HepG2 (cell line): ENCODE measurements at places on chromosomes 13 and 19.

DNA sequence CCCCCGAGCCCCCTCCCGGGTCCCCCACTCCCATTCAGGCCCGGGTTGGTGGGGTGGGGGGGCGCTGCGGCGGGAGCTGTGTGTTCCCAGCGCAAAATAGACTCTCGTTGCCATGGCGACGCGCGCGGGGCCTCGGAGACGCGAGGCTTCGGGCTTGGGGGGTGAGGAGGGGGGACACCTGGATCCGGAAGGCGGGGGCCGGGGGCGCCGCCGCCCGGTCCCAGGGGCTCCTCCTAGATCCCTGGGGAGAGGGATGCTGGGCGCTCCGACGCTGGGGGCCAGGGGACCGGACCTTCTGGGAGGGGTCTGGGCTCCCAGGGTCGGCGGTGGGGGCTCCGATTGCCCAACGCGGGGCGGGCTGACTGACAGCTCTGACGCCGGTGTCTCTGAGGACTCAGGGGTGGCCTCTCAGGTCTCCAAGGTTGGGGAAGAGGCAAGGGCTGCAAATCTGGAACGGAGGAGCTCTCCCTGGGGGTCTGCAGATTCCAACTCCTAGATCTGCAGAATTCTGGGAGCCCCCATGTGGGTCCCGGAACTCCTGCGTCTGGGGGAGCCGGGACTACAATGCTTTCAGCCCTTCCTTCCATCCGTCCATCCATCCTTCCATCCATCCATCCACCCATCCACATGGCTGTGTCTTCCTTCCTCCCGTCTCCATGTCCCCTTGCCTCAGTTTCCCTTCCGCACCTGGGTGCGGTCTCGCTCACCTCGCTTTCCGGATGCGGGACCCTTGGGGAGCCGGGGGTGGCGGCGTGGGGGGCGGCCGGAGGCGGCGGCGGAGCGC, 9.1 kb upstream of the SHISA7 start:
- H3K36me3 ChIP-seq: peaks cover 11% of the 10 kb centered on the region; the same call in 2 of the 3 replicates
- peaks cover 18% of the 10 kb centered on the region; the same call in 2 of the 3 replicates for H3K27me3 ChIP-seq
- H3K4me3 ChIP-seq: no peak overlapping the region
- DNase-seq: no peak

- no peak overlapping the region for H3K27ac ChIP-seq
- DNase-seq: no peak
These were observed 79.4 kb downstream of the ZIC5 start for GRCh38 chr13:99892196-99892613.

DNA sequence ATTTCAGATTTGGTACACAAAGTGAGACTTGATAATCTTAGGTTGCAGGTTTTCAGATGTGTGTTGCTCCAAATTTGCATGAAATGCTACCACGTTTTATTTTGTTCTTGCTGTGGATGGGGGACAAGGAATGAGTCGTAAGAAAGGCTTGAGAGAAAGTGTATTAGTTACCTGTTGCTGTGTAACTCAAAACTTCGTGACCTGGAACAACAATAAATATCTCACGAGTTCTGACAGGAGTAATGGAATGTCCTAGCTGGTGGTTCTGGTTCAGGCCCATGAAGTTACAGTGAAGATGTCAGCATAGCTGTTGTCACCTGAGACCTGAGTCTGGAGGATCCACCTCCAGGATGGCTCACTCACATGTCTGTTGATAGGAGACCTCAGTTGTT, 1.2 kb downstream of the ZNF8 start:
- no peak for DNase-seq
- peak overlapping the region; percentile 96 for H3K4me3 ChIP-seq
- H3K4me1 ChIP-seq: peaks cover 37% of the 10 kb centered on the region
- H3K36me3 ChIP-seq: peaks cover 6% of the 10 kb centered on the region; the same call in 2 of the 3 replicates
- no peak overlapping the region for H3K27ac ChIP-seq
- no peaks in the 10 kb centered on the region; the same call in 2 of the 3 replicates for H3K27me3 ChIP-seq

GRCh38 chr13:74476365-74476764, 342.2 kb upstream of the KLF12 start:
- H3K27me3 ChIP-seq: no peaks in the 10 kb centered on the region
- no peaks in the 10 kb centered on the region for H3K36me3 ChIP-seq
- DNase-seq: no peak
- H3K4me1 ChIP-seq: no peaks in the 10 kb centered on the region

DNA sequence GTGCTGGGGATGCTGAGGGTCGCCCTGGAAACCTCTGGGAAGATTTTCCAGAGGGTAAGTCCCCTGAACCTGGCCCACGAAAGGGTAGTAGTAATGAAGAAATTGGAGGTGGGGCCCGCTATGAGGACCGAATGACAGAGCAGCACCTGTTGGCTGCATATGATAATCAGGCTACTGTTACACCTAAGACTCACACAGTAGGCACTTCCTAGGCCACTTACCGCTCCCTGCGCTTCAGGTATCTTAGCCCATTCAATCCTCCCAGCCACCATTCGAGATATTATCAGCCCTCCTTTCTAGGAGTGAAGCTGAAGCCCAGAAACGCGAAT, 4.3 kb upstream of the LRFN3 start:
- H3K4me1 ChIP-seq: peaks cover 23% of the 10 kb centered on the region
- no peak for DNase-seq
- no peaks in the 10 kb centered on the region; the same call in 1 of the 2 replicates for H3K27me3 ChIP-seq
- H3K27ac ChIP-seq: no peak overlapping the region

DNA sequence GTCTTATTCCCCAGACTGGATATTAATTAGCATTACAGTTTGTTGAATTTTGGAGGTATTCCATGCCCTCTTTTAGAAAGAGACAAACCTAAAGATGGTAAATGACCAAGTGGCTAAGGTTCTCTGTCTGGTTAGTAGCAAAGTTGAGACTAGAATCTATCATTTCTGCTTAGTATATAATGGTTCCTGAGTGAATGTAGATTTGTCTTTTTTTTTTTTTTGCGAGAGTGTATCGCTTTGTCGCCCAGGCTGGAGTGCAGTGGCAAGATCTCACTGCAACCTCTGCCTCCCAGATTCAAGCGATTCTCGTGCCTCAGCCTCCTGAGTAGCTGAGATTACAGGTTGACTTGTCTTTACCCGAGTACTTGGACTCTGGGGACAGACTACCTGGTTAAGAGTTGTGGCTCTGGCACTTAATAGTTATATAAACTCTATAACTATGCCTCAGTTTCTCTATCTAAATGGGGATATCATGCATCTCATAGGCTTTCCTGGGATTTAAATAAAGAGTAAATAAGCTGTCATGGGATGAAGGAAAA, 2.7 kb downstream of the NAA16 start:
- peak overlapping the region; percentile 94; the same call in 1 of the 2 replicates for H3K4me3 ChIP-seq
- peaks cover 52% of the 10 kb centered on the region for H3K4me1 ChIP-seq
- DNase-seq: no peak
- H3K27me3 ChIP-seq: no peaks in the 10 kb centered on the region

DNA sequence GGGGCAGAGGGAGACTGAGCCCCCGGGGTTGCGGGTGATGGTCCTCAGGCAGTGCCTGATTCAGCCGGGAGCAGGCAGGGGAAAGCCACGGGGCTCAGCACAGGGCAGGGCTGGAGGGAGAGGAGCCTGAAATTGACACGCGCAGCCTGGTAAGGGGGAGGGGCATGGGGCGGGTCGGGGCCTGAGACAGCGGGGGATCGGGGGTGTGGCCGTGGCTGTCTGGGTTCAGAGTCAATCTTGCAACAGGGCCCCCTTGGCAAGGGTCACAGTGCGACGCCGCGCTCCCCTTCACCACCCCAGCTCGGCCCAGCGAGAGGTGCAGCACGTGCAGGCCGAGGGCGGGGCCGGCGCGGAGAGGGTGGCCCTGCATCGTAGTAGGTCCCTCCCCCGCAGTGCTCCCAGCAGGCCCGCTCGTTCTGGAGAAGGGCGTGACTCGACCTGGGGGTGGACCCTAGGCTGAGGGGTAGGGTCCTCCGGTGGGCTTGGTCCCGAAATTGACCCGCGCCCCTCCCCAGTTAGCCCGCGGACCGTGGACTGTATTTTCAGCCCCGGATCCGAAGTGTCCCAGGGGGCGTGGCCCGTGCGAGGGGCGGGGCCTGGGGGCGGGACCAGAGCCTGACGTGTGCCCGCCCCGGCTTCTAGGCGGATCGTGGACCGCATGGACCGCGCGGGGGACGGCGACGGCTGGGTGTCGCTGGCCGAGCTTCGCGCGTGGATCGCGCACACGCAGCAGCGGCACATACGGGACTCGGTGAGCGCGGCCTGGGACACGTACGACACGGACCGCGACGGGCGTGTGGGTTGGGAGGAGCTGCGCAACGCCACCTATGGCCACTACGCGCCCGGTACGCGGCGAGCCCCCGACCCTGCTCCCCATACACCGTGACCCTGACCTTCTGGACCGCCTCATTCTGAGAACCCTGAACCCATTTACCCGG, 6.0 kb downstream of the RCN3 start:
- H3K36me3 ChIP-seq: peaks cover 37% of the 10 kb centered on the region
- H3K4me1 ChIP-seq: no peaks in the 10 kb centered on the region
- H3K27ac ChIP-seq: no peak overlapping the region
- DNase-seq: no peak
- no peaks in the 10 kb centered on the region for H3K27me3 ChIP-seq
- no peak overlapping the region for H3K4me3 ChIP-seq

DNA sequence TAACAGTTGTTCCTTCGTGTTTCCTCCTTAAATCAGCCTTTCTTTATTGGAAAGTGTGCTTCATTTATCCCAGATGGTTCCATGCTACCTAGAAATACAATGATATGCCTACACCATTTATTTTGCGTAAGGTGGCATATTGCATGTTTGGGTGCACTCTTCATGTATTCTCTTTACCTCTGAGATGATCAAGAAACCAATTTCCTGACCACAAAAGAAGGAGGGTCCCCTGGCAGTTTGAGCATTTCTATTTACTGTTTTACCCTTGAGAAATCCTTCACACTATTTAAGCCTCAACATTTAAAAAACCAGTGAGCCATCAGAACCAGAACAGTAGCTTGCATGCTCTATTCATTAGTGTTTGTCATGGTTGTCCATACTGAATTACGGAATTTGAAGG, 354.0 kb downstream of the MTUS2 start:
- no peak overlapping the region for H3K27ac ChIP-seq
- no peak overlapping the region for H3K4me3 ChIP-seq
- H3K36me3 ChIP-seq: no peaks in the 10 kb centered on the region
- DNase-seq: no peak
- H3K27me3 ChIP-seq: no peaks in the 10 kb centered on the region

GRCh38 chr19:7677669-7678311, 900 bp downstream of the MCEMP1 start:
- no peak overlapping the region for H3K27ac ChIP-seq
- H3K36me3 ChIP-seq: 0 out of 3 replicates have a peak, but pooled peaks cover 2% of the 10 kb centered on the region
- H3K4me1 ChIP-seq: peaks cover 36% of the 10 kb centered on the region
- DNase-seq: peak; percentile 18
- peaks cover 3% of the 10 kb centered on the region; the same call in 1 of the 2 replicates for H3K27me3 ChIP-seq

- H3K4me3 ChIP-seq: no peak overlapping the region
- H3K4me1 ChIP-seq: peaks cover 54% of the 10 kb centered on the region
- peak; percentile 27 for DNase-seq
- H3K27ac ChIP-seq: peak overlapping the region; percentile 66
- peaks cover 1% of the 10 kb centered on the region; the same call in 1 of the 2 replicates for H3K36me3 ChIP-seq
- H3K27me3 ChIP-seq: no peaks in the 10 kb centered on the region
These were observed 31.9 kb downstream of the PAK4 start for GRCh38 chr19:39157275-39157996.

DNA sequence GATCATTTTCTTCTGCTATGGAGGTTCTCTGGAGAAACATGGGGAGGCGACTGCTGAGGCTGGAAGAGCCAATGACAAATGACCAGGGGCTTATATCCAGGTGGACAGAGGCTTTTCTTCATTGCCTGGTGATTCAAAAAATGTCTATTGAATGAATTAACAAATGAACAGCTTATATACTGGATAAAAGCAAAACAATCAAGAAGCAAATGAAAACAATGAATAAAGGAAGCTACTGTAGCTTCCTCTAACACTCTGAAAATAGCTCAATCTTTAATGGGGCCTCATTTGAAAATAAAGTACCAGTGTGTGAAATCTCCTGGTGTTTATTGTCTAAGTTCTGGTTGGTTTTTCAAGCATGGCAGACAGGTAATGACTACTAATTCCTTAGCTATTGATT, 167.5 kb upstream of the TMTC4 start:
- H3K27ac ChIP-seq: no peak overlapping the region
- no peak overlapping the region for H3K4me3 ChIP-seq
- no peak for DNase-seq
- no peaks in the 10 kb centered on the region for H3K4me1 ChIP-seq

DNA sequence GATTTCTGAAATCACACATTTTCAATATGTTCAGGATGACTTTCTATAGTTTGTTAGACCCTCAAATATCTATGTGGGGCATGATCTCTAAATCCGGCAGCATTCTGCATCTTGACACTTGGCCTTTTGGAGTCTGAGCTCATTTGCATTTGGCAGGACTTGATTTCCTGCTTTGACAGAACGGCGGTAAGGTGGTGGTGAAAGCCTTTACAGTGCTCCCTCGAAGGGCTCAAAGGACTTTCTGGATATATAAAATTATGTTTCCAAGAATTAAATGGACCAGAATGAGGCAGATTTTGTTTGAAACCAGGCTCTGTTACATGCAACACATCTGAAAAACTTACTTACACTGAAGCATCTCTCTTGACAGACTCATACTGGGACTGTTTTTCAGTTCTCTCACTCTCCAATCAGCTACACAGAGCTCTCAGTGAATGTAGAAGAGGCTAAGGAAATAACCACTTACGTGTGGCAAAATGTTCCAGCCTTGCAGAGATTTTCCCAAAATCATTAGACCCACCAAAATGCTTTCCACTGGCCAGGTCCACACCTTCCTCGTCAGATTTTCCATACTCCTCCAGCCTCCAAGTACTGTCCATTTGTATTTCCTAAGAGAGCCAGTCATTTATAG, 207.2 kb downstream of the SPRY2 start:
- no peaks in the 10 kb centered on the region for H3K27me3 ChIP-seq
- no peak overlapping the region for H3K4me3 ChIP-seq
- H3K4me1 ChIP-seq: no peaks in the 10 kb centered on the region
- no peak overlapping the region for H3K27ac ChIP-seq
- no peaks in the 10 kb centered on the region for H3K36me3 ChIP-seq
- DNase-seq: no peak

- no peak overlapping the region for H3K27ac ChIP-seq
- peaks cover 19% of the 10 kb centered on the region for H3K4me1 ChIP-seq
- no peaks in the 10 kb centered on the region for H3K27me3 ChIP-seq
- DNase-seq: no peak
- no peaks in the 10 kb centered on the region for H3K36me3 ChIP-seq
These were observed 1090.4 kb downstream of the PCDH9 start for GRCh38 chr13:66139701-66140100.

- peaks cover 29% of the 10 kb centered on the region for H3K4me1 ChIP-seq
- no peak for DNase-seq
- no peak overlapping the region for H3K27ac ChIP-seq
- peak overlapping the region; percentile 88; the same call in 1 of the 2 replicates for H3K4me3 ChIP-seq
These were observed 407 bp upstream of the ZNF550 start for GRCh38 chr19:57560049-57560491.

- peaks cover 29% of the 10 kb centered on the region for H3K4me1 ChIP-seq
- no peak overlapping the region for H3K4me3 ChIP-seq
- no peaks in the 10 kb centered on the region for H3K27me3 ChIP-seq
- no peak for DNase-seq
- H3K36me3 ChIP-seq: no peaks in the 10 kb centered on the region
These were observed 10.8 kb upstream of the HOMER3 start for GRCh38 chr19:18951721-18952281.

DNA sequence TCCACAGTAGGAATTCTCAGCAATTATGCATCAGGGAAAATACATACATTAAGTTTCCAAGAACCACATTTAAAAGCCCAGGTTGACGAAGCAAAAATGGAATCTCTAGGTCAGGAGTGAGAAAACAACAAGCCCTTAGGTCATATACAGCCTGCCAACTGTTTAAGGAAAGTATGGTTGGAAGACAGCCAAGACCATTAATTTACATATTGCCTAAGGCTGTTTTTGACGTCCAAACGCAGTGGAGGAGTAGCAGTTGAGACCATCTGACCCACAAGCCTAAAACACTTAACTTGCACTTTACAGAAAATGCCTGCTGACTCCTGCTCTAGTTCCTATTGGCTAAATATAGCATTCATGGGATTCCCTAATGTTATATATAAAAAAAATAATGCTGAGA, 299.0 kb downstream of the ITGBL1 start:
- H3K27ac ChIP-seq: no peak overlapping the region
- H3K4me3 ChIP-seq: no peak overlapping the region
- DNase-seq: no peak
- H3K27me3 ChIP-seq: no peaks in the 10 kb centered on the region
- H3K4me1 ChIP-seq: no peaks in the 10 kb centered on the region
